ENCODE measurements at places on chromosomes 4 and X.
A peak's percentile ranks its signal among the peaks of the same experiment; 100 is the strongest.

DNA sequence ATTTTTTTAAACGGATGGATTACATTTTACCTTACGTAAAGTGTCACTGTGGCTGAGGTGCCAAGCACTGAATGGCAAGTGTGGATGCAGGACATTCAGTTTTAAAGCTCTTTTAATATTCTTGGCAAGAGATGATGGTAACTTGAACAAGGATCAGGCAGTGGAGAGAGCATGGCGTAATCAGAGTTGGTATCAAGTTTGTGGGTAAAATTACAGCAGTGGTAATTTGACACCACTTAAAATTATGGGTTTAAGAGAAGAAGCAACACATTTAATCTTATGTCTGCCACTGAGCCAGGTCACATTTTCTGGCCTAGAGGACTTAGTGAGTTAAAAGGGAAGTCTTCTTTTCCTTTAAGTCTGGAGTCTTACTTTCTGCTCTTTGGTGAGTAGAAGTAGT is 100.5 kb downstream of the NAA11 start:
- no peak for DNase-seq

DNA sequence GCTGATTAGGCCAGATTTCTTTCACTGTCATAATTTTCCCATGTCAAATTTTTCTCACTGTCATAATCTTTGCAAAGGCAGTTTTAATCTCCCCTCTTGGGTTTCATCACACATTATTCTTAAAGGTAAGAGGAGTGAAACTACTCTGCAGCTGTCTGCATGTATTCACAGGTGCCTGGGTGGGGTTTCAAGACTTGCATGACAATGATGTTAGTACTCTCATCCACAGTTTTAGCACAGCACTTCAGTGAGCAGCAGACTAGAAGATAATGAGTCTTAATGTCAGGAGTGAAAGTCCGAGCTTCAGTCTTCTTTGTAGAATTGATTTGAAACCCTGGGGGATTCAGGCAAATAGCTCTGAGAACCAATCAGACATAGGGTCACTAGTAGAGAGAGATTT is 182.5 kb upstream of the GALNT7 start:
- DNase-seq: no peak

- DNase-seq: no peak
Measured at GRCh38 chr4:71303850-71304249, 35.0 kb upstream of the SLC4A4 start.

DNA sequence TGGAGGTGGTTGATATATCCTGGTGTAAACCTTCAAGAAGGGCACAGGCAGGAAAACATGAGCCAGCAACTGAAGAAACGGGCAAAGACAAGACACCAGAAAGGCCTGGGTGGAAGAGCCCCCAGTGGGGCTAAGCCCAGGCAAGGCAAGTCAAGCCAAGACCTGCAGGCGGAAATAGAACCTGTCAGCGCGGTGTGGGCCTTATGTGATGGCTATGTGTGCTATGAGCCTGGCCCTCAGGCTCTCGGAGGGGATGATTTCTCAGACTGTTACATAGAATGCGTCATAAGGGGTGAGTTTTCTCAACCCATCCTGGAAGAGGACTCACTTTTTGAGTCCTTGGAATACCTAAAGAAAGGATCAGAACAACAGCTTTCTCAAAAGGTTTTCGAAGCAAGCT is 7.2 kb downstream of the ZFP42 start:
- no peak for DNase-seq

- no peak for DNase-seq
Measured at GRCh38 chr4:79827283-79827682, 245.7 kb downstream of the ANTXR2 start.

- no peak for DNase-seq
Measured at GRCh38 chr4:129565214-129565613, 469.3 kb downstream of the C4orf33 start.

GRCh38 chr4:147219145-147219544 is 261.8 kb upstream of the EDNRA start:
- no peak for DNase-seq

GRCh38 chrX:52504551-52504950 is 8.9 kb downstream of the XAGE1A start:
- no peak for DNase-seq

GRCh38 chr4:106046083-106046482 is 150.8 kb downstream of the NPNT start:
- DNase-seq: no peak

DNA sequence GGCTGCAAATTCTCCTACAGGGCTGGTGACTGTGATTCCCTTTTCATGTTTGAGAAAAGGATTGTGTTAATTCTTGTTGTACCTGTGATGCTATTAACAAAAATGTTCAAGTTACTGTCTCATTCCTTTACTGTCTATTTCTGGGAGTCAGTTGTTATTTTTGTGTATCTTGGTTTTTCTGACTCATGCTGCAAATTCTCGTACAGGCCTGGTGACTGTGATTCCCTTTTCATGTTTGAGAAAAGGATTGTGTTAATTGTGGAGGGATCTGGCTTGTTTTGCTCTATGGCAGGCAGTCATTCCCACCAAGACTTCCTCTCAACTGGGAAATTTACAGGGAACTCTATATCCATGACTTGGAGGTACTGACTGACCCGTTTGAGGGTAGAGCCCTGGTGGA is 693.4 kb upstream of the INTU start:
- no peak for DNase-seq

DNA sequence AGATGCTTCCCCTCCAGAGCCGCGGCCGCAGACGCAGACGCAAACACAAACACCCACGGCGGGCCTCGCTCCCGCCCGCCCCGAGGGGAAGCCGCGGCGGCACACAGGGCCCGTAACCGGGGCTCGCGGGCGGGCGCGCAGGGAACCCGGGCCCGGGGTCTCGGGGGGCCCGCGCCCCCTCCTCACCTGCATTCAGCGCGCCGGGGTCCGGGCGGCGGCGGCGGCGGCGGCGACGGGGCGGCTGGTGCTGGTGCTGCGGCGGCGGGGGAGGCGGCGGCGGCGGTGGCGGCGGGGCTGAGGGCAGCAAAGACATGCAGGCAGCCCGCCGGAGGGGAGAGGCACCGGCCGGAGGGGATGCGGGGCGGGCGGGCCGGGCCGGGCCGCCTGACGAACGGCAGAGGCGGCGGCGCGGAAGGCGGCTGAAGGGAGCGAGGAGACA is 255 bp upstream of the CNOT6L start:
- no peak for DNase-seq

DNA sequence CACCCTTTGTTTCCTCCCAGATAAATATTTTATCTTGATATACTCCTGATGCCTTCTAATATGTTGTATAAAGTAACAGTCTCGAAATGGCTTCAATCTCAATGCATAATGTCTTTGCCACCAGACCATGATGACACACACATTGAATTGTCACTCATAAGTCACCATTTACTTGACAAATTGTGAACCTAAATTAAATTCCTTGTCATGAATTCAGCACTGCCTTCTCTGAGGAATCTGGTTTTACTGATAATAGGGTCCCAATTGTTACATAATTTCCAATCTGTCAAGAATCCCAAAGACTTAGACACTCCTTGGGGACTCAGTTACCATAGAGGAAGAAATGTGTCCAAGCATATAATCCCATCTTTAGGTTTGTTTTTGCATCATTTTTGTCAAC is 82.3 kb downstream of the NWD2 start:
- no peak for DNase-seq

DNA sequence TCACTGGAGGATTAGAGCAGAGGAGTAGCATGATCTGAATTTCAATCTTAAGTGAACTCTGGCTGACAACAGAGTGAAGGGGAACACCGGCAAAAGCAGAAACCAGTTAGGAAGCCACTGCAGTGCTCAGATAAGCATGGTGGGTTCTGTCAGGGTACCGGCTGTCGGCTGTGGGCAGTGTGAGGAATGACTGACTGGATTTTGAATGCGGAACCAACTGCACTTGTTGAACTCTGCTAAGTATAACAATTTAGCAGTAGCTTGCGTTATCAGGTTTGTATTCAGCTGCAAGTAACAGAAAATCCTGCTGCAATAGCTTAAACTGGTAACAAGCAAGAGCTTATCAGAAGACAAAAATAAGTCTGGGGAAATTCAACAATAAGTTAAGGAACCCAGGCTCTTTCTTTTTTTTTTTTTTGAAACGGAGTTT is 5.2 kb downstream of the HTT start:
- no peak for DNase-seq

GRCh38 chrX:134167591-134168203 is 69.3 kb upstream of the CCDC160 start:
- DNase-seq: no peak

DNA sequence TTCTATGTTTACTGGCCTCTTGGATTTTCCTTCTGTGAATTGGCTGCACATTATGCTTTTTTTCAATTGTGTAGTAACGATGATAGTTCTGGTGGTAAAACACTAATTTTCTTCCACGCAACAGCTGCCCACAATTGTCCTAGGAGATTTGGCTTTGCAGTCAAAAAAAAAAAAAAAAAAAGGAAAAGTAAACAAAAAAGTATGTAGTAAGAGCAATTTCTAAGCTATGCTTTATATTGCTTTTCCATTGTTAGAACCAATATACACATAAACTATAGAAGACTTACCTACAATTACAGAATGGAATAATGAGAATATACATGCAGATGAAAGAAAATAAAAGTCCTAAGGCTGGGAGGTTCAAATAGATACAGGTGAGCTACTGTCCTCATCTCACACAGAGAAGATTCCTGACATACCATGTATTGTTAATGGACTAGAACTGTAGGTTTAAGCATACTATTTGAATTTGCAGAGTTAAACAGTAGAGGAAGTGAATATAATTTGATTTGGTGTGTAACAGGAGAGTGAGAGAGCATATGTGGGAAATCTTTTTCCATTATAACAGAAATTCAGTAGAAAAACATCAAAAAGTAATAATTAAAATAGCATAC is 976.2 kb downstream of the RAB28 start:
- DNase-seq: no peak

- no peak for DNase-seq
Measured at GRCh38 chr4:152836936-152837335, 57.2 kb downstream of the ARFIP1 start.

DNA sequence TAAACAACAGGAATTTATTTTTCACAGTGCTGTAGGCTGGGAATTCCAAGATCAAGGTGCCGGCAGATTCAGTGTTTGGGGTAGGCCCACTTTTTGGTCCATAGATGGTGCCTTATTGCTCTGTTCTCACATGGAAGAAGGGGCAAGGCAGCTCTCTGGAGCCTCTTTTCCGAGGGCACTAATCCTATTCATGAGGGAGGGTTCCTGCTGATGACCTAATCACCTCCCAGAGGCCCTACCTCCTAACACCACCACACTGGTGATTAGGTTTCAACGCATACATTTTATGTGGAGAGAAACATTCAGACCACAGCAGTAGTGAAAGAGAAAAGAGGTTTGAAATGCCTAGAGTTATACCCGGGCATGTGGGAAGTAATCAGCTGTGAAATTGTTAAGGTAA is 1.4 kb upstream of the POLA1 start:
- DNase-seq: no peak

DNA sequence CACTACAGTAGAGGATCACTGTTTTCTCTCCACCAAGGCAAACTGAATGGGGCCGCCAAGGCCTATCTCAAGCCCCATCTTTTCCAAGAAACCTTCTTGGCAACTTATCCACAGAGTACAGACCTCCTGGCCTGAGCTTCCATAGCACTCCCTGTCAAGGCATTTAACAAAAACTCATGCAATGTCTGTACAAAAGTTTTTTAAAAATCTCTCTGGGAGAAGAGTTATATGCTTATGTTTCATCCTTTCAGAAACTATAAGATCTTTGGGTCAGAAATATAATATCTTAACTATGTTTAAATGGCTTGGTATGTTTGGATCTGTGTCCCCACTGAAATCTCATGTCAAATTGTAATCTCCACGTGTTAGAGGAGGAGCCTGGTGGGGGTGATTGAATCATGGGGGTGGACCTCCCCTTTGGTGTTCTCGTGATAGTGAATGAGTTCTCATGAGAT is 13.6 kb downstream of the ADAMTS3 start:
- no peak for DNase-seq

GRCh38 chr4:124322234-124323065 is 390.1 kb downstream of the ANKRD50 start:
- DNase-seq: peak; percentile 20

- DNase-seq: no peak
Measured at GRCh38 chr4:1215141-1216075, 33.5 kb downstream of the CTBP1 start.

- peak; percentile 74 for DNase-seq
Measured at GRCh38 chrX:40105835-40106675, 8.3 kb upstream of the BCOR start.

GRCh38 chr4:100106982-100107381 is 83.3 kb downstream of the DDIT4L start:
- peak; percentile 36 for DNase-seq

DNA sequence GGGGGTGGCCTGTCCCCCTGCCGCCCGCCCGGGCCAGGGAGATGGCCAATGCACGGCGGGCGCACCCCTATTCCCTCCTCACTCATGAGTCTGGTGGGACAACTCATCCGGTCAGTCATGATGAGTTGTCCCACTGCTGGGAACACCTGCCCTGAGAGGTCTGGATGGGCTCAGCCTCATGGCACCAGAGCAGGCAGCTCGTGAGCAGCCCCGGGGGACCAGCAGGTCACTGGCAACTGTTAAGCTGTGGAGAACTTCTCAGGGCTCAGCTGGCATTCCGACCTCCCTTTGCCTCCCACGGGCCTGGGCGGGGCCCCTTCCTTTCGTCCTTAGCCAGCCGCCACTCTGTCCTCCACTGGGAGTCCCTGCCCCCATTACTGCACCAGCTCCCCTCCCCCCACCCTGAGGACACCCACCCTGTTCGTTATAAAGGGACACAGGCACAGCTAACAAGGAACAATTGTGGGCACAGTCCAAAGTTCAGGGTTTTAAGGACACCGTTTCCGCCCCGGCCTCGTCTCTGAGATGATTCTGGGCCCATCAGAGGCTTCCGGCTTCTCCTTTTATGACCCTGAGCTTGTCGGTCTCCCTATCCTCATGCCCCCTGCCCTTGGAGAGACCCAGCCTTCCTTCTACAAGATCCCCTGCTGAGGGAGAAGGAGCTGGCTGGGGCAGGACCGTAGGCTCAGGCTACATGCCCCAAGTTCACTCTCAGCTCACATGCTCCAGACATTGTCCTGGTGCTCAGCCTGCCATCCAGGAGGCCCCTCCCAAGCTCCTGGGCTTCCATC is 14.6 kb upstream of the KIAA0232 start:
- no peak for DNase-seq

- no peak for DNase-seq
Measured at GRCh38 chr4:147704846-147705245, 20.9 kb upstream of the PRMT9 start.

DNA sequence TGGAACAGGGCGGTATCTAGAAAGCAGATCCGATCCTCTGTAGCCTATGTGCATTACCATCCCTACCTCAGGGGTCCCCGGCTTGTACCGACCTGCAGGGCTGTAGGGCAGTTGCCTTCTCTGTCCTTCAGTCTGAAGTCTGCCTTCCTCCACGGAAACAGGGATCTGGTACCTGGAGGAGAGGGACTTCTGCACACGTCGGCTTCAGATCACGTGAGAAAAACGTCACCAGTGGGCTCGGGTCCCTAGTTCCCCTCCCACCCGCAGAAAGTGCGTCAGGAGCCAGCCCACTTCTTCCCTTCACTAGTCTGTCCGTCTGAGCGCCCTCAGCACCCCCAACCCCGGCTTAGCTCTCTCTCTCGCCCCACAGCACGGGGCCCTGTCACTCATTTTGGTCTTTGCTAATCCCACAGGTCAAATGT is at the start of gene TCEAL5:
TSS of gene TCEAL5 (minus strand) at position 170 of the 422 bp plus-strand sequence. CDS start 2,187 bp downstream, outside the sequence.
- DNase-seq: no peak

Measured in CD4-positive, alpha-beta T cell treated with Interleukin-10 for 1 hour (primary cell).